ENCODE measurements at places on chromosomes 2 and 18. TPM values are rescaled to one million over a fixed set of nuclear protein-coding genes. Genes with fewer than 3 reads are reported as not detected.

AKAIN1 gene
- total RNA-seq, result not detected

CSRNP3 gene
- not detected for total RNA-seq

ITPRIPL1 gene
- total RNA-seq, result 14.5 TPM

SPC25 gene
- total RNA-seq, result 53.0 TPM

SFTPB gene
- not detected for total RNA-seq

EML6 gene
- 2.1 TPM for total RNA-seq

TUBA3D gene
- not detected for total RNA-seq

GPR17 gene
- total RNA-seq, result 0.84 TPM

IL1B gene
- total RNA-seq, result 57.5 TPM

GRCh38 chr2:102376052-102376591 lies 20.5 kb downstream of the IL18R1 start:
- DNase-seq, result no peak

DNA sequence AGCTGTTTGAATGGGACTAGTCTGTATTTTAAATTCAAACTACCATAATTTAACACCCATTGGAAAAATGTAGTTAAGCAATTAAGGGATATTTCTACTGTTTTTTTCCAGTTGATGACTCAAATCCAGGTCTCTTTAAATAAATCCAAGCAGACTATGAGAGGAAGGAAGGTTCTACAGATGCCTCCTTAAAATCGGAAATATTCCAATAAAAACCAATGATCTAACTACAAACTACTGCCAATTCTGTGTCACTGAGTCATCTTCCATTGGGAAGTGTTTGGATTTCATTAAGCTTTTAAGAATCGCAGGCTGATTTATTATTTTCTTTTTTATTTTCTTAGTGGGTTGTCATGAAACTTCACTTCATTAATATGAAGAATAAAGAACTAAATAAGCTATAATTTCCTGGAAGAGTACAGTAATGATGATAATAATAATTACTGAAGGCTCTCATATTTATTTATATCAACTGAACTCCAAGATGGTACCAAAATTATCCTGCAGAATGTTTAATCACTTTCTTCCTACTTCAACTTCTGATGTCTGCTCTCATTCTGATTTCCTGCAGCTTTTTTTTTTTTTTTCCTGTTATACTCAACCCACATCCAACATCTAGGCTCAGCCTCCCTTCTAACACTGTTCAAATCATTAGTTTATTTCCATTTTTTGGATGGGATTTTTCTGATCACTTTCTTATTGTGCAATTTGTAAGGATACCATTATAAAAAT lies 166.3 kb upstream of the FN1 start:
- DNase-seq, result peak; percentile 34

DNA sequence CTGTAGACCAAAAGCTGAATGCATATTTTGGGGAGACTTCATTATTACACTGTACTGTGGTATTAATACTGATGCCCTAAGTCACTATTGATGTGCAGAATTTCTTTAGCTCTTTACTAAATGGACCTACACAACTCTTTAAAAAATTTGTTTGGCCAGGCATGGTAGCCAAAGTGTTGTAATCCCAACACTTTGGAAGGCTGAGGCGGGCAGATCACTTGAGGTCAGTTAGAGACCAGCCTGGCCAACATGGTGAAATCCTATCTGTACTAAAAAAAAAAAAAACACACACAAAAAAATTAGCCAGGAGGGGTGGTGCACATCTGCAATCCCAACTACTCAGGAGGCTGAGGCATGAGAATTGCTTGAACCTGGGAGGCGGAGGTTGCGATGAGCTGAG lies 6.4 kb downstream of the TMEM182 start:
- DNase-seq, result no peak

GRCh38 chr2:102057502-102058292 lies 65.9 kb downstream of the IL1R2 start:
- DNase-seq, result peak; percentile 83

- peak; percentile 52 for DNase-seq
Measured at GRCh38 chr2:230160112-230160660, 59.6 kb downstream of the SP110 start.

DNA sequence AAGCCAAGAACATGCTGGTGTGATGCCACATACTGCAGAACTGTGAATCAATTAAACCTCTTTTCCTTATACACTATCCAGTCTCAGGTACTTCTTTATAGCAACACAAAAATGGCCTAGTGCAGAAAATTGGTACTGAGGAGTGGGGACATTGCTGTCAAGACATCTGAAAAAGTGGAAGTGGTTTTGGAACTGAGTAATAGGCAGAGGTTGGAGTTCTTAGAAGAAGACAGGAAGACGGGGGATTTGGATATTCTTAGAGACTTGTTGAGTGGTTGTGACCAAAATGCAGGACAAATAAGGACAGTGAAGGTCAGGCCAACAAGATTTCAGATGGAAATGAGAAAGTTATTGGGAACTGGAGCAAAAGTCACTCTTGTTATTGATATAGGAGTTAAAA lies 31.3 kb upstream of the CDH2 start:
- no peak for DNase-seq

DNA sequence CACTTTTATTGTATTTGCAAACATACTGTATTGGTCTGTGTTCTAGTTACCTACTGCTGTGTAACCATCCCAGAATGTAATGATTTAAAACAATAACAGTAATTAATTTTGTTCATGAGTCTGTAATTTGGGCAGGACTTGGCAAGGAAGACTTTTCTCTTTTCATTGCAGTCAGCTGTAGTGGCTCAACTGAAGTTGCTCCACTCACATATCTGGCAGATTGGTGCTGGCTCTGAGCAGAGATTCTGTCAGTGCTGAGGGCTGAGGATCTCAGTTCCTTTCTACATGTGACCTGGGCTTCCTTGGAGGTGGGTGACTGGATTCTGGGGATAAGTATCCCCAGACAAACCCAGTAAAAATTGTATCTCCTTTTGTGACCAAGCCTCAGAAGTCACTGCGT lies 26.6 kb downstream of the PTPN4 start:
- DNase-seq, result no peak

DNA sequence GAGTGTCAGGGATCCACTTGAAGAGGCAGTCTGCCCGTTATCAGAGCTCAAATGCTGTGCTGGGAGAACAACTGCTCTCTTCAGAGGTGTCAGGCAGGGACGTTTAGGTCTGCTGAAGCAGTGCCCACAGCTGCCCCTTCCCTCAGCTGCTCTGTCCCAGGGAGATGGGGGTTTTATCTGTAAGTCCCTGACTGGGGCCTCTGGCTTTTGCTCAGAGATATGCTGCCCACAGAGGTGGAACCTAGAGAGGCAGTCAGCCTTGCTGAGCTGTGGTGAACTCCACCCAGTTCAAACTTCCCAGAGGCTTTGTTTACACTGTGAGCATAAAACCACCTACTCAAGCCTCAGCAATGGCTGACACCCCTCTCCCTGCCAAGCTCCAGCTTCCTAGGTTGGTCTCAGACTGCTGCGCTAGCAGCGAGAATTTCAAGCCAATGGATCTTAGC lies 38.1 kb downstream of the PLEK start:
- no peak for DNase-seq

DNA sequence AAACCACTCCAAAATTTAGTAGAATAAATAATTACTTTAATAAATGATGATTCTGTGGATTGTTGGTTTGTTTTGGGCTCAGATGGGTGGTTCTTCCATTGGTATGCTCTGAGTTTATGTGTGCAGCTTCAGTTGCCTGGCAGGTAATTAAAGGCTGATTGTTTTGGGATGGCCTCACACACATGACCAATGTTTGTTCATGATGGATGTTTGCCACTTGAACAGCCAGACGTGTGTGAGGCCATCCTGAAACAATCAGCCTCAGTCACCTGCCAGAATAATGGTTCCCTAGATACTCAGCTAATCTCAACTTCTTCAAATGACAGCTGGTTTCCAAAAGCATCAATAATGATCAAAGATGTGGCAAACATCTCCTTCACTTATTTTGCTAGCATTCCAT lies 352.5 kb upstream of the GULP1 start:
- no peak for DNase-seq

- no peak for DNase-seq
Measured at GRCh38 chr18:25251068-25251467, 100.9 kb downstream of the ZNF521 start.

GRCh38 chr18:55549474-55550104 lies 38.4 kb downstream of the TCF4 start:
- peak; percentile 22 for DNase-seq

GRCh38 chr2:46909771-46910419 lies 5.7 kb downstream of the MCFD2 start:
- DNase-seq, result peak; percentile 95

- DNase-seq, result no peak
Measured at GRCh38 chr18:72206814-72207213, 337.3 kb downstream of the CBLN2 start.

- peak; percentile 89 for DNase-seq
Measured at GRCh38 chr2:36707050-36707449, 10.5 kb downstream of the VIT start.

- DNase-seq, result no peak
Measured at GRCh38 chr18:60502591-60502990, 130.0 kb upstream of the MC4R start.

DNA sequence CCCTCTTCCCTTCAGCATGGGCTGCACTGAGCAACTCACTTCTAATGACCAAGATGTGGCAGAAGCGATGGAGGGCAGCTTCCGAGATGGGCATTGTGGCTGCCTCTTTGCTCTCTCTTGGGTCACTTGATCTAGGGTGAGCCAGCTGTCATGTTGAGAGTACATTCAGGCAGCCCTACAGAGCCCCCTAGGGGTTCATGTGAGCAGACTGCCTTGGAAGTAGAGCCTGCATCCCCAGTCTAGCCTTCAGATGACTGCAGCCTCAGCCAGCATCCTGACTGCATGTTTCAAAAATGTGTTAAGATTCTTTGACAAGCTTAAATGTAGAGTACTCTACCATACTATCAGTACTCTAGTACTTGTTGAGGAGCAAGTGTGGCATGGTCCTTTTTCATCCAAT lies 143.9 kb downstream of the NCK2 start:
- DNase-seq, result peak; percentile 15

DNA sequence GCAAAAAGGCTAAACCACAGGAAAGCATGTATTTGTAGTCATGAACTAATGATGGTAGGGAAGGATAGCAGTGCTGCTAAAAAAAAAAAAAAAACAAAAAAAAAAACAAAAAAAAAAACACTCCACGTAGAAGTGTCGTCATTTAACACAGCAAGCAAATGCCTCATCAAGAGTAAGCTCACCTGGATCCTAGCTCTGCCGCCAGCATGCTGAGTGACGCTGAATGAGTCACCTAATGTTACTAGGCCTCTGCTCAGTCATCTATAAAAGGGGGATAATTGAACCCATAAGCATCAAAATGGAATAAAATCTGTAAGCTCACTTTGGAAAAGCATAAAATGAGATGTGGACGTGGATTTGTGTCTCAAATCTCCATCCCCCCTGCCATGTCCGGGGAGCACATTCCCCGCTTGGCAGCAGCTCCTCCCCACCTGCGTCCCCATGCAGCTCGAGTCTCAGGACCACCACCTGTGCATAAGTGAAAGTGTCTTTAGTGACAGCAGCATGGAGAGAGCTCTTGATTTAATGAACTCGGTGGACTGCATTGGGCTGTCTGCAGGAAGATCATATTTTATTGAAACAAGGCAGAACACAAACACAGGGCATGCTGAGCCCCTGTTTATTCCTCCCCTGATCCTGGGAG lies 427.5 kb downstream of the LRATD1 start:
- DNase-seq, result no peak

DNA sequence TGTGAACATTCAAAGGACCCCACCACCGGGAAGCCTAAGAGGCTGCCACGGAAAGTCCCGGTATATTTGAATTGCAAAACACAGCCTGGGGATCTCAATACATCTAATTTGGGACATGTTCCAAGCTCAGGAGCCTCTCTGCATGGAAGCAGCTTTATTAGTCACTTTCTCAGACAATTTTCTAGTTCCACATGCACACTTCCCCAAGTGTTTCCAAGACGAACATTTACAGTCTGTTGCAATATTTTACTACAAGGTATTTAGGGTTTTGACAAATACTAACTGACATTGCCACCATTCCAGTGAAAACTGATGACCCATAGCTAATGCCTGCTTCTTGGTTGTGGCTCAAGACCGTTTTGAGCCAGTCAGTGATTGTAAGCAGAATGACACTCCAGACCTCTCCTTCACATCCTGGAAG lies 145.3 kb downstream of the NCKAP5 start:
- DNase-seq, result peak; percentile 52

DNA sequence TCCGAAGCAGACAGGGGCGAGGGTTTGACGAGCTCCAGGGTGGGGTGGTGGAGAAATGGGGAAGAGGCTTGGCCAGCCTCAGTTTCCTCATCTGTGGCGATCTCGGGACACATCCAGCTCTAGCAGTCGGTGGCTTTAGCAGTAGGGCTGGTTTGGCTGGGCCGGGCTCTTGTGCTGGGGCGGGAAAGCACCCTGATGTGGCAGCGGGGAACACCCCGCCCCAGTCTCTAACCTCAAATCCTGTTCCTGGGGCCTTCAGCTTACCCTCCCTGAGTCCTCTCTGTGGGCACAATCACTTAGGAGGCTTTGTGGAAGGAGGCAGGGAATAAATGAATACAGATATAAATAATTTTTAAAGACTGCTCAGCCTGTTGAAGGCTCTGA lies 26.5 kb upstream of the MCFD2 start:
- peak; percentile 39 for DNase-seq

GRCh38 chr2:150997066-150997465 lies 264.6 kb downstream of the RBM43 start:
- DNase-seq, result peak; percentile 59

- no peak for DNase-seq
Measured at GRCh38 chr2:25330273-25330672, 11.5 kb downstream of the DNMT3A start.

DNA sequence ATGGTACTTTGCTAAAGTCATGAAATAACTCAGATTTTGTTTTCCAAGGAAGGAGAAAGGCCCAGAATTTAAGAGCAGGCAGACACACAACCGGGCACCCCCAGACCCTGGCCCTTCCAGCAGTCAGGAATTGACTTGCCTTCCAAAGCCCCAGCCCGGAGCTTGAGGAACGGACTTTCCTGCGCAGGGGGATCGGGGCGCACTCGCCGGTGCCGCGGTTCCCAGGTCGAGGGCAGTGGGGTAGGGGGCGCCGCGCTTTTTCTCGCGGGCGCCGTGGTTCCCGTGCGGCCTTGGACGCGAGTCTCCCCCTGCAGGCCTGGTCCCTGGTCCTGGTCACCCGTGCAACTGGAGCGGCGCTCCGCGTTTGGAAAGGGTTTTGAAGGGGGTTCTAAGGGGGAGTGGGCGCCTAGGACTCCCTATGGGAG lies 1.2 kb downstream of the ZNF236 start:
- no peak for DNase-seq

DNA sequence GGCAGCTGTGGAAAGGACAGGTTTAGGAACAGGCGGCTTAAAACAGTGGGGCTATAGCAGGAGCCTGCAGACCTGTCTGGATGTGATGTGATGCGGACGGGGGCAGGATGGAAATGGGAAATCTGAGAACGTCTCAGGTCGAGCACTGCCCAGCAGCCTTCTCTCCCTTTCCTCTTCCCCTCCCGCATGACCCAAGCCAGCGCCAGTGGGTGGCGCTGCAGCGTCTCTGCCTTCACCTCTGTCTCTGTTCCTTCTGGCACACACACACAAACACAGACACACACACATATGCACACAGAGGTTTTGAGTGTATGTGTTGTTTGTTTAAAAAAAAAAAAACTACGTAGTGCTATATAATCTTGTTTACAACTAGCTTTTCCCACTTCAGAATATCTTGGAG lies 82.0 kb upstream of the SLC66A3 start:
- peak; percentile 52 for DNase-seq

GRCh38 chr2:94622113-94622618 lies 249.1 kb upstream of the TEKT4 start:
- no peak for DNase-seq
